ENCODE measurements at places on chromosomes 6 and 20.

- no peak for DNase-seq
These were observed 112.1 kb upstream of the BCLAF1 start for GRCh38 chr6:136401749-136402148.

DNA sequence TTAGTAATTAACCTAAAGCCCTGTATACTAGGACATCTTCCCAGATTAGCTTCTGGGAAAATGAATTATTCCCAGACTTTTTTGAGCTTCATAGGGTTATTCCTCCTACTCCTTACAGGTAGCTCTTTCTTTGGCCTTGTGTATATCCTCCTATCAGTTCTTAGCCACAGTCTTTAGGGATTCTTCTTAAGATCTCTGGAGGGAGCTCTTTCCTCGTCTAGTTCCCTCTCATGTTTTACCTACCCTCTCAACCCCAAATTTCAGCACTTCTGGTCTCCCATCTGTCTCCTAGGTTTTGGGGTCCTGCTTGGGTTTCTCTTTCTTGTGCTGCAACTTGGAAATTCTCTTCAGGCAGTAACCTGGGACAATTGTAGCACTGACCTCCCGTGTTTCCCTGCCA, 46.4 kb upstream of the SLC35B3 start:
- no peak for DNase-seq

DNA sequence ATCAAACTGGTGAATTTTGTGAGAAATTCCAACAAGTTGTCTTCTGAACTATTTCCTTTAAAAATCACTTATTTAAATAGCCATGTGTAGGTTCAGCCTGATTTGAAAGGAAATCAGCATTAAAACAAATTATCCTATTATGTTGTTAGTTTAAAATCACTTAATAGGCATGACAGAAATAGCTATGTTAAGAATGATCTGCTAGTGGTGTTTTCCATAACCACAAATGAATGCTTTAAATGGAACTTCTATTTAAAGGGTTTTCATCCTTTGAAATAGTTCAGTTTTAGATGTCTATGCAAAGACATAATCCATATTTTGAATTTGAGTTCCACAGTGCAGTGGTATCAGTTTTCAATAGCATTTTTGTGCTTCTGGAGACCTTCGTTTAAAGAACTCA, 120.1 kb downstream of the PLEKHG1 start:
- DNase-seq, result no peak

GRCh38 chr6:44456070-44456965, 68.8 kb downstream of the CDC5L start:
- DNase-seq, result peak; percentile 77

DNA sequence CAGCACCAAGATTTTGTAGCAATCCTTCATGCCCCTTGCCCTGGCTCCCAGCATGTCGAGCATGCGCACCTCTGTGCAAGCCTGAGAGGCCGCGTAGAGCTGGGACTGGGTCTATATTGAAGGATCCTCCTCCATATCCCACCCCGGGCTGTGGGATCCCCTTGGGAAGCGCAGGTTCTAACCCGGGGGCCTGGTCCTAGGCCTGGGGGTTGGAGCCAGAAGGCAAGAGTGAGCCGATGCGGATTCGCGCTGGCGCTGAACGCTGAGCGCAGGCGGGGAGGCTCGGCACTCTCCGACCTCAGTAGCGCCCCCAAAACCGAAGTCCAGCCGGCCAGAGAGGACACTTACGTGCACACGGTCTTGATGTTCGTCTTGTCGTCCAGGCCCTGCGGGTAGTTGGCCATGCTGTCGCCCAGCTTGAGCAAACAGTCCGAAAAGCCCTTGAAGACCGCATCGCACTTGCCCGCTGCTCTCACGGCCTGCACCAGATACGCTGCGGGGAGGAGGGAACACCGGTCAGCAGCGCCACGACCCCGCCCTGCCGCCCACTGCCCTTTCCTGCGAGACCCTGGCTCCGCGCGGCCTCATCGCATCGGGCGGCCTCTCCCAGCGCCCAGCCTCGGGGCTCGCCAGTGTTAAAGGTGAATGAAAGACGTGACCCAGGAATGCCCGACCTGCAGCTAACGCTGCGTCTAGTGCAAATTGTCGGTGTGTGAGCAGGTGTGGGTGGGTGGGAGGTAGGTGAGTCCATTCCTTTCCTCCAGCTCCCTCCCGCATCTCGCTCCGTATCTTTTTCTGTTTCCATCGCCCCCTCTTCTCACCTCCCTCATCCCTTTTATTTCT, 4.5 kb downstream of the NRN1 start:
- no peak for DNase-seq

Measured in HTR-8/SVneo (cell line).